ENCODE measurements at places on chromosomes 5 and 9.

GRCh38 chr9:110599468-110599867, 19.9 kb upstream of the SVEP1 start:
- DNase-seq, result no peak

DNA sequence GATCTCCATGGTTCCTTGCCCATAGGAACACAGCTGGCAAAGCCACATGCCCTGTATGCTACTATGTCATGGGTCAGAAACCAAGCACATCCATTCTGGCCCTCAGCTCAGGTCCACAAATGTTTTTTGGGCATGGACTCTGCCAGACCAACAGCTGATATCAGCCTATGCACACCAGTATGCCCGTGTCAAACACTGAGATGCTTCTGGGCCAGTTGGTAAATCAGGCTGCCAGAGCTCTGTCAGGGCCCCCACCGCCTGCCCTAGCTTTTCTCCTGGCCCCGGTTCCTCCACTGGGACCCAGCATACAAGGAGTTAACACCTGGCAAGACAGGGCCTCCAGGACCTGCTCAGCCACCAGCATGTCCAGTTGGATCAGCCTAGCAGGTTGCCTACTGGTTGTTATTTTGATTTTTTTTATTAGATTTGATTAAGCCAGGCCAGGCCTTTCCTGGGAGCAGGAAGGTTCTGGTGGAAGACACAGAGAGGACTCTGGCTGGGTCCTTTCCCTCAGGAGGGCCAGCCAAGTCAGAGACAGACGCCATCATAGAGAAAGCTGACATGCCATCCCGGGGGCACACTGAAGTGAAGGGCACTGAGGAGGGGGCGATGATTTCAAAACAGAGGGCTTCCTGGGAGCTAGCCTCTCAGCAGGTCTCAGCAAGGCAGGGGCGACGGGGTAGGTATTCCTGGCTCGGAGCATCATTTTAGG, 65.8 kb downstream of the TSTD2 start:
- no peak for DNase-seq

GRCh38 chr5:178247481-178248456, 15.2 kb upstream of the PHYKPL start:
- no peak for DNase-seq

- DNase-seq, result no peak
Measured at GRCh38 chr5:67244345-67244793, 47.8 kb upstream of the CD180 start.

DNA sequence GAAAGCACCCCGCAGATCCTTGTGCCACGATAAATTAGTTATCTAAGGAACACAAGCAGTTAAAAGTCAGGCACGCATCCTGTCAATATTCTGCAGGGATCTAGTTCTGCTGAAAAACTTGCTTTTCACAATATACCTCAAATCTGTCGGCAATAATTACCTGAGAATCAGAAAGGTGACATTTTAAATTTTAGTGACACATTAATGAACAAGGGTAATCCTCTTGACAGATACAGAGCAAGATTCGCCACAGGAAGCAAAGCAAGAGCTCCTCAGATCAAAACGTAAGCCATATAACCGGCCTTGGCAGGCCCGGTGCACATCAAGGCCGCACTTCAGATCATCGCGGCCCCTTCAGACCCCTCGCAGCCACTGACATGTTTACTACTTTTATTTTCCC, 185.7 kb downstream of the ATPSCKMT start:
- DNase-seq, result no peak

GRCh38 chr5:86644843-86645242, 27.1 kb downstream of the COX7C start:
- no peak for DNase-seq

GRCh38 chr9:28821240-28821639, 1248.0 kb upstream of the C9orf72 start:
- no peak for DNase-seq

DNA sequence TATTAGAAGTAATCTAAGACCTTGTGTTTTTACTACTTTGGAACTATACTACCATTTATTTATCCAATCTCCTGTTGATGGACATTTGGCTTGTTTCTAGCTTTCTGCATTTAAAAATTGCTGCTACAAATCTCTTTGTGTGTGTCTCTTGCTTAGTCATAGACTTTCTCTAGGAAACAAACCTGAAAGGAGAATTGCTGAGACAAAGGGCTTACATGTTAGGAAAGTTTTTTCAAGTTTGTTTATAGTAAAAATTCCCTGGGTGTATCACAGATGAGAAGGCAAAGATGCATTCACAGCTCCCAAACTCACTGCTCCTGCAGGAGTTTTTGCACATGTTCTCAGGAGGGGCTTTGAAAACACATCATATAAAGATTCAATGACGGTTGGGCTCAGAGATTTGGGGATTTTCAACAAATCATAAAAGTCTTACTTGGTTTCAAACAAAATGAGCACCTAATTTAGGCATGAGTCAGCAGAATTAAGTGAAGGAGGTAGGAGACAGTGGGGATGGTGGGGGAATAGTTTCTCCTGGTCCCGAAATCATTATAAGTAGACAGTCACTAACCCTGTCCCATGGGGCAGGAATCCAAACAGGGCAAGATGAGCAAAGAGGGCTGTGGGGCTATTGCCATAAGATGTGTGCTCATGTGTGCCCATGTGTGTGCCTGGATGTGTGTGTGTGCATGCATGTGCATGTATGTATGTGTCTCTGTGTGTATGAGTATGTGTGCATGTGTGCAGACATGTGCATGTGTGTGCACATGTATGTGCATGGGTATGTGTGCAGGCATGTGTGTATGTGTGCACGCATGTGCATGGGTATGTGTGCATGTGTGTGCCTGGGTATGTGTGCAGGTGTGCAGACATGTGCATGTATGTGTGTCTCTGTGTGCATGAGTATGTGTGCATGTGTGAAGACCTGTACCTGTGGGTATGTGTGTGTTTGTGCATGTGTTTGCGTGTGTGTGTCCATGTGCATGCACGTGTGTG, 43.4 kb upstream of the S1PR3 start:
- no peak for DNase-seq

DNA sequence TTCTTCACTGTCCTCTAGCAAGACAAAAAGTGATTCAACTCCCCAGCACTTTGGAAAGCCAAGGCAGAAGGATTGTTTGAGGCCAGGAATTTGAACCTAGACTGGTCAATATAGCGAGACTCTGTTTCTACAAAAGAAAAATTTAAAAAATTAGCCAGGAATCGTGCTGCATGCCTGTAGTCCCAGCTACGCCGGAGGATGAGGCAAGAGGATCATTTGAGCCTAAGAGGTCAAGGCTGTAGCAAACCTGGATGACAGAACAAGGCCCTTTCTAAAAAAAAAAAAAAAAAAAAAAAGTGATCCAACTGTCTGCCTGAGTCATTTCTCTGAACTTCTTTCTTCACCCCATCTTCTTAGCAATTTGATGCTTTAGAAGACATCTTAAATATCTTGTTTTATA, 12.4 kb downstream of the ITGA2 start:
- DNase-seq, result no peak

DNA sequence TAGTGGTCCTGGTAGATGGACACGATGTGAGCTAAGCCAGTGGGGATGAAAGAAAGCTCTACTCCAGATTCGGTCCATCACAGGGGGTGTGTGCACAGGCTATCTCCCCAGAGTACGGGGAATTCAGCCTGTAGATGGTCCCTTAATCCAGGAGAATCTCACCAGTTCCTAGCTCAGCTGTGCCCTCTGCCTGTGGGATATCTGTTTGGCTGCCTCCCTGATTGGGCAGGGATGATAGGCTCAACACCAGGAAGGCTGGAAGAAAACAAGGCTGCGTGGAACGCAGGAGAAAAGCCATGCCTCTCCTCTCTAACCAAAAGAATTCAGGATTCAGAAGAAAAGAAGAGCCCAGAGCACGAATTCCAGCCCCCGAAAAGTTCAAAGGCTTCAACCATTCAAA, 40.9 kb downstream of the VLDLR start:
- DNase-seq, result no peak

DNA sequence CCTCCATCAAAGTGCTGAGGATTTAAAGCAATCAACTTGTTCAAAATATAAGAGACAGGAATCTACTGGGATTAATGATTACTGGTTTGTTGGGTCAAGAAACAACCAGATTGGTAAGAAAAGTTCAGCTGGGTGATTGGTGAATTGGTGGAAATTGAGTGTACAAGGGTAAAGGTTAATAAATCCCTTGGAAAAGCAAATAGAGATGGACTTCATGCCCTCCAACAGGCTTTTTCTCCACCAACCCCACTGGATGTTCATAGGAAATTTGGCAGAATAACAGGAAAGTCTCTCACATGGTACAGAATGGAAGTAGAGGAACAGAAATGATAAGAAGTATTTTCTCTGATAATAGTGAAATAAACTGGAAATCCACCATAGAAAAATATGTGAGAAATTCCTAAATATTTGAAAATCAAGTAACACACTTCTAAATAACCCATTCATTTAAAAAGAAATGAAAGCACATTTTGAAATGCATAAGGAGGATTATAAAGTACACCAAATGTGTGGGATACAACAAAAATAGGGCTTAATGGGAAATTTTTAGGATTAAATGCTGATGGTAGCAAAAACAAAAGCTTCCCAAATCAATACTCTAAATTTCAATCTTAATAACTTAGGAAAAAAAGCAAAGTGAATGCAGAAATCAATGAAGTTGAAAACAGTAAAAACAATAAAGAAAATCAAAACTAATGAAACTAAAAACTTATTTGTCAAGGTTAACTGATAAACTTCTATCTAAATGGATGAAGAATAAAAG, 426.2 kb downstream of the HTR1A start:
- no peak for DNase-seq

DNA sequence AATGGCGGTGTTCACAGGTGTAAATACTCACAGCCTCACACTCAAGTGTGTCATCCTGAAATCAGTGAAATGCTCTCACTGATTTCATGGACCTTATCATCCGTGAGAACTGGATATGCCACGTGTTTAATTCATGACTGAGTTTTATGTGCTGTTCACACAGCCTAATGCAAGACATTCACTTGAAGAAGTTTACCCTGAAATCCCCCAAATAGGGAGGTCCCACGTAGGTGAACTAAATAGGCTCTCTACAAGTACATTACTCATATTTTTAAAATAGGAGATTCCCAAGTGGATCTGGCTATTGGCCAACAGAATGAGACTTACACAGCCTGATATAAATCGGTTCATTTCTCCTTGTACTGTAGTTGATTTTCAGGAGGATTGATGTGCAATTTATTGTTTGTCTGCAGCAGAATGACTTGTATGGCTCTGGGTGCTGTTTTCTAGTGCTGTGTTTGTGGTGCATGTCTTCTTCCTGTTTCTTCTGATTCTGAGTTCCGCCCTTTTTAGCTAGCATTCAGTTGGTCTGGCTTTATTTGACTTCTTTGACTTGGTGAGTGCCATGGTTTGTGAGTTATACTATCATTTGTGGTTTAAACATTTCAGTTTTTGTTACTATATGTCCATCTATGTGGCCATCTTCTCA, 25.1 kb downstream of the TRIO start:
- DNase-seq, result no peak

GRCh38 chr9:121184463-121184862, 17.2 kb downstream of the RAB14 start:
- no peak for DNase-seq
